ENCODE measurements at places on chromosomes 3 and 15.

GRCh38 chr3:65685621-65686235 is 353.0 kb downstream of the MAGI1 start:
- DNase-seq = no peak

DNA sequence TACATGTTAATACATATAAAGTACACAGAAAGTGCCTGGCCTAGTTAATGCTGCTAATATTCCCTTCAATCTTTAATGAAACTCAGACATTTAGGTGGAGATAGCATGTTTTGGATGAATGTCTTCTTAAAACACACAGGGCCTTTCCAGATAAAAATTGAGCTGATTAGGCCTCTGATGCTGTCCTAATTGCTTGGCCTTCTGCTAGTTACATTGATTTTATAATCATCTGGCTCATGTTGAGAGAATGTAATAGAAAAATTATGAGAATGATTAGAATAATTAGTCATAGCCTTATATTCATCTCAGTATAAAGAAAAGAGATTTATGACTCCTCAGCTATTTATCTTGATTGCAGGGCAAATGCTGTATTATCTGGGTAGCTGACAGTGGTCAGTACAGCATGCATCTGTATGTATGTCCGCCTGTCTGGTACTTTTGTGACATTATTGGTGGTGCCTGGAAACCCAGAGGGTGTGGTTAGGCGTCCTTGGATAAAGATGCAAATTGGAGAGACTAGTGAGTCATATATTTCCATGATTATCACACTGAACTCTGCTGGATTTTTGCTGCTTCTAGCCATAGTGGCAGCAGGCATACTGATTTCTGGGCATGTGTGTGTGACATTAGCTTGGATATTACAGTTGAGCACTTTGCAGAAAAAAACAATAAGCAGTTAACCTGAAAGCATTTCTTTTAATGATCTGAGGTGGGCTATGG is 120.8 kb downstream of the FEZF2 start:
- no peak for DNase-seq

- DNase-seq = no peak
Observed at GRCh38 chr3:126211569-126211968, 31.2 kb upstream of the ALDH1L1 start.

GRCh38 chr3:115523458-115523857 is 99.9 kb upstream of the GAP43 start:
- DNase-seq = no peak

DNA sequence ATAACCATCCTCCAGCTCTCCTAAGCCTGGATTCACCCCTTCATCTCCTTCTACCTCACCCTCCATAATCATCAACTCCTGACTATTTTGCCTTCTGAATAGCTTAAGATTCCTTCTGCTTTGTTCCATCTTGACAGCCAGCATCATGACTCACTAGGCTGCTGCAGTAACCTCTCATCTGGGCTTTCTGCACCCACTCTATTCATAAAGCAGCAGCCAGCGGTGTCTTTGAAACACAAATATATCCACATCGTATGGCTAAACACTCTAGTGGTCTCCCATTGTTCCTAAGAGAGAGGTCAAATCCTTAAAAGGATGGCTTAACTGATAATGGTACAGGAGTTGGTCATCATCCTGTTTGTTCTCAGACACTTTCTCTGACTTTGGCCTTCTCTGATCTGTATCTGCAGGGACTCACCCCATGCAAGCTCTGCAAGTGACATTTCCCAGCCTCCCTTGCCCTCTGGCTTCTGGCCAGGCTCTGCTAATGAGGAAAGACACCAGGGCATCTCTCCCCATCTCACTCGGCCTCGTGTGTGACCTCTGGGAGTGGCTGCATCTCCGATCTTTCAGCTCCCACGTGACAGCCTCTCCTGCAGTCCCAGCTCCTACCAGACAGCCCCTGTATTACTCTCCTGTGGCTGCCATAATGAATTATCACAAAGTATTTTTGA is 6.2 kb downstream of the GRK7 start:
- no peak for DNase-seq

GRCh38 chr15:53576841-53577240 is 182.6 kb downstream of the WDR72 start:
- DNase-seq = no peak

DNA sequence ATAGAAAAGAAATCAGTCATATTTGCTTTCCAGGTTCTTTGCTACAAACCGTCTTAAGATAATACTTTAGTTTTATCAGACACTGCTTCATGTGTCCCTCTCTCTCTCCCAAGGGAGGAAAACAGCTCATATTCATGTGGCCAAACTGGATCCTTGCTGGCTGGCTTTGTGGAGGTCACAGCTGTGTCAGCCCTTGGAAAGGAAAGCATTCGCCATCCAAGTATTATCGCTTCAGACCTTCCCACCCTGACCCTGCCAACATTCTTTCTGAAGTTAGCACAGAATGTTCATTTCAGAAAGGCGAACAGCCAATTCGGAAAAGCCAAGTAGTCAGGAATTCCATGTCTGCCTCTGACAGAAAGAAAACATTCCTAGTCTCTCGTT is 213.6 kb downstream of the FEZF2 start:
- no peak for DNase-seq

DNA sequence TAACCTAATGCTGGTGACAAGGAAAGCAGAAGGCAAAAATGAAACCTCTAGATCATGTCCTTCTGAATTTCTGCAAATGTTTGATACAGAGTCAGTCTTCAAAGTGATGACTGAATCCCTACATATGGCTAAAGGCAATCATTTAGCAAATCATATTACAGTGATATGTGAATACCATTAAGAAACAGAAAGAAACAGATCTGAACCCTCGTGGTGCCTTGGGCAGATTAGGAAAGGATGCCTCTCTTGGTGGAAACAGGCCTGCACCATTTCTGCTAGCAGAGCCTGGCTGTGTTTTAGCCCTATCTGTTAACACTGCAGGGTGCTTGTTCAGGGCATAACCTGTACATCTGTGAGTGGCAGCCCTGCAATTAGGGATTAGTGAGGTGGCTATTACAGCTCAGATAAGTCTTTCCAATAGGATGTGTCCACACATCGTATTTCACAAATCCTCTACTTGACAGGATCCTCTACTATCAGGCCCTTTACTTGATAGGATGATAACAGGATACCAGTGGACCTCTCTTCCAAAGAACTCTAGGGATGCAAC is 12.1 kb downstream of the SEC22C start:
- no peak for DNase-seq

DNA sequence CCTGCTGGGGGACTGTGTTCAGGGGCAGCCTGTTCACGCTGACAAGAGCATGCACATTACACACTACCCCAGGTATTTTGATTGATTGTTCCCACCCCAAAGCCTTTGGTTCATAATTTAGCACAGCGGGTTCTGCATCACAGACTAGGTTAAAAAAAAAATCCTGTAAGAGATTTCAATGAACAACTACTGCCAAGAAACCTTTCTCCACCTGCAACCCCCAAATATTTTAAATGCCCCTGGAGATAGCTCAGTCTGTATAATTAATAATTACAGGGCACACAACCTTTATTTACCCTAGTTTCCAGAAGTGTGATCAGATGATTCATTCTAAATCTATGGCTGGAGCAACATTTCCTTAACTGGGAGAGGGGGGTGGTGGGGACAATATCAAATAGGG is 87.6 kb downstream of the NR2F2 start:
- DNase-seq = no peak

DNA sequence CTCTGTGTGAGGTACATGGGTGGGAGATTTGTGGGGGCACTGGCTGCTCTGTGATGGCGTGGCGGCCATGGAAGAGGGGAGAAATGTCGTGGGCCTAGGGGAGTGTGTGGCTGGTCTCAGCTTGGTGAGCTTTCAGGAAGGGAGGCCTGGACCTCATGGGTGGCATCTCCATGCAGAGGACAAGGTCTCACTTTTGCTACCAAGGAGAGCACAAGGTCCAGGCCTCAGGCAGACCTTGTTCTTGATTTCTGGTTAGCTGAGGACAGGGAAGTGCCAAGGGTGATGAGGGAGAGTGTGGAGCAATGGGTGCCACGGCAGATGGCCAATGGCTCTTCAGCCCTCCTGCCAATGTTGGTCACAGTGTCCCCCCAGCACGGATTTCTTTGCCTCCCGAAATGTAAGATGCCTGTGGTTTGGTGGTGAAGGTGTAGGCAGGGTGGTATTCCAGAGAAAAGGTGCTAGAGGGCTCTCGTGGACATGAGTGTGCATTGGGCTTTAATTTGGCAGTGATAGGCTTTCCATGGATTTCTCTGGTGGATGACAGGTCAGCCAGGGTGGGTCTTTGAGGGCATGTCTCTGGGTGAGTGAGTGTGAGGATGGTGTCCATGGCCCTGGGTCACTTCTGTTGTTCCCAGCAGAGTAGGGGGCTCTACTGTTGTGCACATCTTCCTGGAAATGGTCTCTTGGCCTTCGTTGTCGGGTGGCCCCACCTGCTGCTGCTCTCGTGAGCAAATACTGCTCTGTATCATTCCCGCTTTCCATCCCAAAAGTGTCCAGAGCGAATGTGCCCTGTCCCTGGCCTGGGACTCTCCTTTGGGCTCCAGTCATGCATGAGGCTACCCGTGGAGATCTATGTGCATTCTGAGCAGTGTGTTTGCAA is 108.0 kb downstream of the SNRPN start:
- DNase-seq = no peak

DNA sequence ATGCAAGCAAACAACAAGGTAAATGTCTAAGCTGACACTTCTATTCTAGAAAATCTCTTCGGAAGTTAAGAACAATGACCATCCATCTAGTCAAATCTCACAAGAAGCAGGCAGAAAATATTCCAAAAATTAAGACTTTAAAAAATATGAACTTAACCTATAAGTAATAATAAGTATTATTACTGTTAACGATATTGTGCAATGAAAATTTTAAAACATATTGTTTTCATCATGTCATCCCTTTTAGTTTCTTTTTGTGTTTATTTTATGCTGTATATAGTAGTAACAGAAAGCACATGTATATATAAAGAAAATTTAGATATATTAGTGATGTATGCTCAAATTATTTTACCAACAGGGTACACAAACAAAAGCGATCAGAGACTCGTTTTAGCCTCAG is 4.1 kb downstream of the HDGFL3 start:
- no peak for DNase-seq

GRCh38 chr3:86990734-86991481 is at the start of gene VGLL3:
Gene VGLL3, minus strand, starts transcription at chr3:86991149. Its CDS starts 406 bp downstream, at chr3:86990743.
- no peak for DNase-seq

GRCh38 chr3:128338536-128339330 is 128.0 kb downstream of the DNAJB8 start:
- DNase-seq = no peak

DNA sequence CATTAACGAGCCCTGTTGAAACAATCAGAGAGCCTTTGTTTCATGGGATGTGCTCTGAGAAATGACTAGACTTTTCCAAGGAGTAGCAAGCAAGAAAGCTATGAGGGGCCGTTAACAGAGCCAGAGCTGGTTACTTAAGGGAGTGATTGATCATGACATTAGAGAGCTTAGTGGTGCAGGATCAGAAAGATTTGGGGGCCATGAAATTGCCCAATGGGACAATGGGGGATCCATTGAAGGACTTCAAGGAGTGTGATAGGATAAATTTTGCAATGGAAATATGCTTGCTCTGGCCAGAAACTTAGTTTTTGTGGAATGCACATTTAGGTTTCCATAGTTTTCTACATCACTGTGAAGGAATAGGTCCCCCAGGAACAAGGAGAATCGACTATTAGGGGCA is 45.6 kb downstream of the LRRC3B start:
- DNase-seq = no peak

DNA sequence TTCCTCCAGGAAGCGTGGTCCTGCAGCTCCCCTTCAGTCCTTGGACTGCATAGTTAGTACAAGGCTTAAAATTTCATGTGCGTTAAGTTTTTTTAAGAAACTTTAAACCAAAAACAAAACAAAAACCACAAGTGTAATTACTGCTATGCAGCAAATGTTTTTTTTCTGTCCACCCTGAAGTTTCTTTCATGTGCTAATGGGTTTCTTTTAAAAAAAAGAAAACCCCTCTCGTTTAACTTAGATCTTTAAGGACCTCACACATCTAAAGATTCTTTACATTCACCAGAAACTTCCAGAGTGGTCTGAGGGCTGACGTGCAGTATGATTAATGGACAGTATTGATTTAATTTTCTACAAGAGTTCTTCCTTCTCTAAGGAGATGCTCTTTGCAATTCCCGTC is 72.0 kb upstream of the PYGO1 start:
- DNase-seq = no peak

DNA sequence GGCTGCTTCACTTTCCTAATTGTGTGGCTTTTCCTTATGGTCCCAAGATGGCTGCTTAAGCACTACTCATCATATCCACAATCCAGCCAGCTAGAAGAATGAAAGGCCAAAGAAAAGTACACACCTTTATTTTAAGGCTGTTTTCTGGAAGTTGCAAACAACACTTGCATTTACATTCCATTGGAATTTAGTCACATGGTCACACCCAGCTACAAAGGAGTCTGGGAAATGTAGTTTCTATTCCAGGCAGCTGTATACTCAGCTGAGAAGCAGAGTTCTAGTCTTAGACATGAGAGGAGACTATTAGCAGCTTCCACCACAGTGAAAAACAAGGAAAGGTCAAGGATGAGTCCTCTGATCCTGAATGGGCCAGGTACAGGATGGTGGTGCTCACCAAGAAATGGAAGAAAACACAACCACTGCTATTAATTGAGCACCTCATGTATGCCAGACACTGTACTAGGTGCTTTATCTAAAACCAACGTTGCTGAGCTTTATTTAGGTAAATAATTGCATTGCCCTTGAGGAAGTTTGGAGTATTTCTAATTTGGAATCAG is 28.0 kb upstream of the ATG7 start:
- no peak for DNase-seq

GRCh38 chr3:106692624-106693023 is 684.6 kb upstream of the CCDC54 start:
- DNase-seq = no peak

- no peak for DNase-seq
Observed at GRCh38 chr3:196186651-196187573, 24.3 kb downstream of the ZDHHC19 start.

- no peak for DNase-seq
Observed at GRCh38 chr15:57444877-57445513, 68.7 kb downstream of the CGNL1 start.

DNA sequence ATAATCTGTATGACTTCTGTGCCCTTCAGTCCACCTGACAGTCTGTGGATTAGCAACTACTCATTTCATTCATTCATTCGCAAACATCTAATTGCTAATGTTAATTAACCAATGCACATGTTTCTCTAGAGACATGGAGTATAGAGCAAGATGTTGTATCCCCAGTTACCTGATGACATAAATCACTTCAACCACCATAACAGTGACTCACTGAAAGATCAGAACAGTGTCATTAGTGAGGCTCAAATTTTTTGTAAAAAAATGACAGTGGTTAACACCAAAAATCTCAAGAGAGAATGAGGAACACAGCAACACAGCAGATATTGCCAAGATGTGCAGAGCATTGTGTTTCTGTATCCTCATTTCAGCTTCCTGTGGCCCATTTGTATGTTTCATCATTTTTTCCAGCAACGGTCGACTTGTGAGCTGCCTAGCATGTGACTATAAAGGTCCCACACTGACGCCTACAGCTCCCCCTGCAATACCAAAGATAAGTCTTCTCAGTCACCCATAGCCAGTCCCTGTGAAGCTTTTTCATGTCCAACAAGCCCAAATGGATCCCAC is 3.7 kb upstream of the PLD1 start:
- no peak for DNase-seq
